ENCODE measurements at places on chromosomes 4 and X. TPM values are rescaled to one million over a fixed set of nuclear protein-coding genes. Genes with fewer than 3 reads are reported as not detected.
A peak's percentile ranks its signal among the peaks of the same experiment; 100 is the strongest.

The ANKRD50 gene
- 0.28 TPM for total RNA-seq

The RASSF6 gene
- 0.06 TPM for total RNA-seq

The CISD2 gene
- 28.5 TPM for total RNA-seq

The GAGE1 gene
- not detected for total RNA-seq

The DKC1 gene
- total RNA-seq: 70.5 TPM

The MSX1 gene
- not detected for total RNA-seq

The FAM149A gene
- total RNA-seq: 1.4 TPM

The HTN1 gene
- not detected for total RNA-seq

The GYG2 gene
- not detected for total RNA-seq

The NSDHL gene
- total RNA-seq: 13.8 TPM

DNA sequence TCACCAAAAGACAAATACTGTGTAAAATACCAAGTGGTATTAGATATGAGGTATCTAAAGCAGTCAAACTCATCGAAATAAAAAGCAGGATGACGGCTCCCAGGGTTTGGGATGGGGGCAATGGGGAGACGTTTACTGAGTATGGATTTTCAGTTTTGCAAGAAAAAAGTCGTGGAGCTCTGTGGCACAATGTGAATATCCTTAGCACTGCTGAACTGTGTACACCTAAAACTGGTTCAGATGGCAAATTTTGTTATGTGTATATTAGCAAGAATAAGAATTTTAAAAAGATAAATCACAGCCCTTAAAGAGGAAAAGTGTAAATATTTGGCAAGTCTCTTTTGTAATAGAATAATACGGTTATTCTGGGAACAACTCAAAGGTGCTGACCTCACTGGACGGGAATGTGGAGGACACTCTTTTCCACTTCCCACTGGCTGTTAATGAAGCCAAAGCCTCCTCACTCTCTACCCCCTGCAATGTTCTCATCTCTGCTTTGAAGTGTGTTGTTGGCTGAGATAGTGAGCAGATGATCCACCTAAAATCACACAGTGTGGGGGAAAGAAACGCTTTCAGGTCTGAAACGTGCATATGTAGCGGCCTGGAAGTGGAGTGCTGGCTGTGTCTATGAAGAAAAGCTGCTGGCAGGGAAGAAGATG lies 49.2 kb downstream of the SEL1L3 start:
- no peak for DNase-seq

- DNase-seq: no peak
Observed at GRCh38 chr4:70628444-70628843, at the start of gene ENAM. Gene ENAM (plus strand): TSS chr4:70628744. CDS start chr4:70629501, 757 bp downstream.

- no peak for DNase-seq
Observed at GRCh38 chrX:149948016-149948415, 9.7 kb upstream of the EOLA2 start.

DNA sequence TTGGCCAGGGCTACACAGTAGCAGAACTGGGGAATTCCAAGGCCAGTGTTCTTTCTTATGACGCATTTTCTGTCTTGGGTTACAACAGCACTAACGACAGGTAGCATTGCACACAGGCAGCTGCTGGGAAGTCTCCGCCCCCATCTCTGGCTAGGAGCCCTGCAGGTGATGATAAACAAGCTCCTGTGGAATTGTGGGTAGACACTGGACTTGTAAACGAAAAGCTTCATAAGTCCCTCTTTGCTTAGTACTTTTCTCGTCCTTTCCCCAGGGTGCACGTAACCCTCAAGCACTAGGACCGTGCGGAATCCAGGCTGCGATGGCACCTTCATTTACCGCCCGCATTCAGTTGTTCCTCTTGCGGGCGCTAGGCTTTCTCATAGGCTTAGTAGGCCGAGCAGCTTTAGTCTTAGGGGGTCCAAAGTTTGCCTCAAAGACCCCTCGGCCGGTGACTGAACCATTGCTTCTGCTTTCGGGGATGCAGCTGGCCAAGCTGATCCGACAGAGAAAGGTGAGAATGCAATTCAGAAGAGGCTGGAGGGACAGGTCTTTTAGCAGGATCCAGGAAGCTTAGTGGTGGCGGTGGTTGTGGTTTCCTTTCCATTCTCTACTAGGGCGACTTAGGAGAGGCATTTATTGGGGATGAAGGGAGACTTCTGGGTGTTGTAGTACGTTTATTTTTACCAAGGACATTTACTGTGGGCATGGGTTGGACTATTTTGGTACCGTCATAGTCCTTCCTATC lies at the start of gene FAAH2:
Gene FAAH2, plus strand, starts transcription at position 200 of the 745 bp plus-strand sequence. Its CDS starts 120 bp downstream, at position 320.
- DNase-seq: peak; percentile 37

- no peak for DNase-seq
Observed at GRCh38 chr4:128463006-128463405, 175.4 kb upstream of the PGRMC2 start.

- DNase-seq: no peak
Observed at GRCh38 chr4:157655096-157655809, 434.7 kb downstream of the GRIA2 start.

DNA sequence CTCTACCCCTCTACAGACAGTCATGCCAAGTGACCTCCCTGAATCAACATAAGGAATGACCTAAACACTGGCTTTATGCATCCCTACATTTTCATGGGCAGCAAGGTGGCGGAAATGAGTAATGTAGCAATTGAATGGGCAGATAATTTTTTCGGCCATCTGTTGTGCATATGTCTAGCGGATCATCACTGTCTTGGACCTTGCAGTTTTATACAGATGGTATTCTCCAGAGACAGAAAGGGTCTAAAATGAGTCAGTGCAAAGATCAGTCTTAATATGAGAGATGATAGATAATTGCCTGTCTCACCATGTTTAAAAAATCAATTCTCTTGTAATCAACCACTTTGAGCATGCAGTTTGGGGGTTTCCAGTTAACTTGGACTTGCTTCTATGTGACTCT lies 177.3 kb upstream of the DKK2 start:
- DNase-seq: no peak

- no peak for DNase-seq
Observed at GRCh38 chr4:130333241-130333759, 1237.3 kb downstream of the C4orf33 start.

DNA sequence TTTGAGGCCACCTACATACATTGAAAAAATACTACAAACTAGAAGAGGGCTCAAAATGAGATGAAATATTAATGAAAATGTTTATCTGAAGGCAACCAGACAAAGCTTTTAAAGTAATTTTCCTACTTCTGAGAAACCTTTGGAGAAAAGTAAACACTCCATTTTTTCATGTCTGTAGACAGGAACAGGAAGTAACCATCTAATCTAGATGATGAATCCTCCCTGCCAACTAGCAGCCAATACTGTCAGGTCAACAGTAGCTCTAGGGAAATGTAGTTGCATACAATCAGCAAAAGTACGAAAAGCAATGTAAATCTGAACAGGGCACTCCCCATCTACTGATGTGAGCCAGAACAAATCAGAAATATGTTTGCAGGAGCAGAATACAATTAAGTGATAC lies 49.0 kb downstream of the AMMECR1 start:
- no peak for DNase-seq

- DNase-seq: no peak
Observed at GRCh38 chr4:1531683-1532548, 125.7 kb upstream of the NKX1-1 start.

DNA sequence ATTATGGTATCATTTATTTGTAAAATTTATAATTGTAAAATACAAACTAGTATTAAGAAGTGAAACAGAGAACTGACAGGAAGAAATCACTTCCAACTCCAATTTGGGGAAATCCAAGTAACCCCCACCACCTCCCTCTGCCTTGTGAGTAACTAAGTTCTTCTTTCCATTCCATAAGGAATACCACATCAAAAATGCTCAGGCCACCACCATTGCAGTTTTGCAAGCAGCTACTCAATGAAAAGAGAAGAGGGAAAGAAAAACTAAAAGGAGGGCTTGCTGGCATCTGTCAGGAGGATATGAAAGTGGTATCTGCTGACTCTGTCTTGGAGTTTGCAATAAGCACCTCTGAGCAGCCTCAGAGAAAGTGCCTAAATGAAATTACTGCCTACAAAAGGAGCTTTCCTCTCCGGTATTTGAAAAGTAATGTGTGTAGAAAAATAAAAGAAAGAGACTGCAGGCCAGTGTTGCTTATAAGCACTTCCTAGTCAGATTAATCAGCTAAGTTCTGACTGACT lies 228.7 kb downstream of the OPHN1 start:
- DNase-seq: no peak

- DNase-seq: no peak
Observed at GRCh38 chrX:122135070-122135469, 1049.0 kb upstream of the GRIA3 start.

DNA sequence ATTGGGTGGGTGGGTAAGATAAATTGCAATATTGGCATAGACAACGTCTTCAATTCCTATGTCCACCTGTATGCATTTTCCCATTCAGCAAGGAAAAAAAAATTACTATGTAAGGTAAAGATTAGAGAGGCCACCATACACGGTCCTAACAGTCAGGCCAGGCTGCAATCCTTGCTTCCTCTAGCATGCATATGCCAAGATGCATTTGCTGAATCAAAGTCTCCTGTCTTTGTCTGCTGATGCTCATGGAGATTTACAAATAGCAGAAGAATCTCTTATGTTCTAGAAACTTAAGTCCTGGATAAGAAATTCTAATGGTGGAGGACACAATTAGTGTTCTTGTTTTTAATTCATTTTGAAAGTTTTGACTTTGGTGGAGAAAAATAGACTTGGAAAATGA lies 206.8 kb downstream of the PDGFC start:
- no peak for DNase-seq

DNA sequence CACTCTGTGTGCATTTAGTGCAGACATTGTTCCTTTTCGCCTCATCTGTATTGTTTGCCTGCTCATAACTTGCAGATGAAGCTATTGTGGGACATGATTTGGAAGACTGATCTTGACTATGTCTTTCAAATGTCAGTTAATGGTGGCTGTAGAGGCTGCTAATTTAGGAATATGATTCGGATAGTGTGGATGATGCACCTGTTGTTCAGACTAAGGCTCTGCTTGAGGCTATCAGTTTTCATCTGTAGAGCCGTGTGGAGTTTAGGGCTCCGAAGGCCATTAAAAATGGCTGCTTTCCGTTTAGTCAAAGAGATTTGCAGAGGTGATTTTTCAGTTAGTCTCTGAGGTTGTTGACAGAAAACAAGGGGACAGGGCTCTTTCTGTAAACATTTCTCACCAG lies 102.0 kb downstream of the GBA3 start:
- no peak for DNase-seq

- DNase-seq: no peak
Observed at GRCh38 chrX:110081740-110082139, 78.8 kb downstream of the TMEM164 start.

GRCh38 chrX:21623778-21624501 lies 34.2 kb downstream of the KLHL34 start:
- DNase-seq: no peak

GRCh38 chrX:3154386-3154975 lies 113.2 kb downstream of the ARSF start:
- no peak for DNase-seq

GRCh38 chrX:136870064-136870463 lies 10.5 kb downstream of the RBMX start:
- no peak for DNase-seq

- no peak for DNase-seq
Observed at GRCh38 chr4:56156141-56156540, 207.4 kb downstream of the CEP135 start.

Measured in activated naive CD8-positive, alpha-beta T cell treated with anti-CD3 and anti-CD28 coated beads, Interleukin-2, amount 10 ng/mL, durations not matched to agents 7 days and 5 days (primary cell).